ENCODE measurements at places on chromosomes 11 and 22. TPM values are rescaled to one million over a fixed set of nuclear protein-coding genes. Genes with fewer than 3 reads are reported as not detected.

Gene RASGRP2
- 0.82 TPM for total RNA-seq

Gene OR5AR1
- not detected for total RNA-seq

Gene MISFA
- total RNA-seq, result 1.8 TPM

Gene APLNR
- total RNA-seq, result 0.13 TPM

Gene HDHD5
- total RNA-seq, result 42.6 TPM

Gene RAB39A
- 0.27 TPM for total RNA-seq

Gene CD59
- total RNA-seq, result 806 TPM

Gene MYRF
- 14.8 TPM for total RNA-seq

Gene TEAD1
- total RNA-seq, result 60.0 TPM

Gene NAALAD2
- not detected for total RNA-seq

Gene ANO9
- total RNA-seq, result 1.2 TPM

Gene SMIM38
- not detected for total RNA-seq

Gene C11orf21
- total RNA-seq, result not detected

Gene MMP26
- not detected for total RNA-seq

Gene SERHL2
- total RNA-seq, result not detected

Gene ZP1
- not detected for total RNA-seq

Gene PARVB
- 42.0 TPM for total RNA-seq

Gene OR2D2
- not detected for total RNA-seq

Gene APOL3
- 0.45 TPM for total RNA-seq

Gene DRD4
- 0.18 TPM for total RNA-seq

Measured in A549 treated with RU486 at 1 μM for 4 hours (cell line).